ENCODE measurements at places on chromosomes 12 and 14.

GRCh38 chr14:69532561-69533340 lies 41.9 kb downstream of the CCDC177 start:
- no peak overlapping the region for H3K27ac ChIP-seq
- H3K27me3 ChIP-seq: no peaks in the 10 kb centered on the region
- no peak for DNase-seq

DNA sequence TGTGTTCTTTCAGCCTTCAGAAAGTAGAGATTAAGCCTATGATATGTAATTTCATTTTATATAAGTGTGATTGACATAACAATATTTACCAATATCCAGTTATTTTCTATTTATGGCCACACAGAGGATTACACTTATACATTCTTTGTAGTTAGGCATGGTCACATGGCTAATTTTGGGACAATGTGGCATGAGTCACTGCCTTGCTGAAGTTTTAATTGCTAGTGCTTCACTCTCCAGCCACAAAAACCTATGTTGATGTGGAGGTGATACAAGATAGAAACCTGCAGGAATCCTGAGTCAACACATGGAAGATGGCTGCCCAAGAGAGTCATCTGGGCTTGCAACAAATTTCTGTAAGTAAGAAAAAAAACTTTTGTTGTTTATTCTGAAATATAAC lies 17.0 kb downstream of the CLEC14A start:
- no peaks in the 10 kb centered on the region for H3K4me1 ChIP-seq
- no peak overlapping the region for H3K4me3 ChIP-seq
- no peaks in the 10 kb centered on the region for H3K36me3 ChIP-seq
- H3K27me3 ChIP-seq: no peaks in the 10 kb centered on the region
- no peak for DNase-seq

- H3K27me3 ChIP-seq: no peaks in the 10 kb centered on the region
- no peak for DNase-seq
- H3K27ac ChIP-seq: no peak overlapping the region
- H3K4me3 ChIP-seq: no peak overlapping the region
- H3K36me3 ChIP-seq: no peaks in the 10 kb centered on the region
These were observed 13.1 kb upstream of the CCDC85C start for GRCh38 chr14:99616832-99617800.

GRCh38 chr14:50068496-50068895 lies 47.9 kb downstream of the VCPKMT start:
- no peak overlapping the region for H3K4me3 ChIP-seq
- no peak overlapping the region for H3K27ac ChIP-seq
- H3K36me3 ChIP-seq: no peaks in the 10 kb centered on the region
- no peaks in the 10 kb centered on the region for H3K4me1 ChIP-seq
- DNase-seq: no peak

GRCh38 chr14:101184104-101184455 lies 280.6 kb upstream of the RTL1 start:
- no peak overlapping the region for H3K27ac ChIP-seq
- no peak for DNase-seq
- no peaks in the 10 kb centered on the region for H3K36me3 ChIP-seq
- H3K4me1 ChIP-seq: no peaks in the 10 kb centered on the region
- peaks cover 7% of the 10 kb centered on the region for H3K27me3 ChIP-seq
- H3K4me3 ChIP-seq: no peak overlapping the region

DNA sequence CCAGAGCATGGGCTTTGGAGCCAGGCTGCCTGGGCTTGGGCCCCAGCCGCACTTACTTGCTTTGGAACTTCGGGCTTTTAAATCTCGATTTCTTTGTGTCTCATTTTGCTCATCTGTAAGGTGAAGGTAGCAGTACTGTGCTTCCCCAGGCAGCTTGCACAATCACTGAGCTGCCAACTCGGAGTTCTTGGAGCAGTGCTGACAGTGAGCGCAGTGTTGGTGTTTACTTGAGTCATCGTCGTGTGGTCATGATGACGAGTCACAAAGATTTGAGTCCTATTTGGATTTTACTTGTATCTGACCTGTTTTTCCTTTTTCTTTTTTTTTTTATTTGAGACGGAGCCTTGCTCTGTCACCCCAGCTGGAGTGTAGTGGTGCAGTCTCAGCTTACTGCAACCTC lies 31.3 kb upstream of the ATF1 start:
- H3K36me3 ChIP-seq: peaks cover 74% of the 10 kb centered on the region
- no peaks in the 10 kb centered on the region for H3K27me3 ChIP-seq
- H3K4me3 ChIP-seq: no peak overlapping the region
- H3K4me1 ChIP-seq: no peaks in the 10 kb centered on the region

- H3K4me3 ChIP-seq: no peak overlapping the region
- no peaks in the 10 kb centered on the region for H3K27me3 ChIP-seq
- no peaks in the 10 kb centered on the region for H3K4me1 ChIP-seq
- H3K27ac ChIP-seq: no peak overlapping the region
- no peak for DNase-seq
- H3K36me3 ChIP-seq: no peaks in the 10 kb centered on the region
These were observed 8.9 kb downstream of the CLEC12A start for GRCh38 chr12:9980126-9980525.

GRCh38 chr12:109783135-109783964 lies 49.8 kb downstream of the TRPV4 start:
- H3K4me1 ChIP-seq: no peaks in the 10 kb centered on the region
- H3K36me3 ChIP-seq: no peaks in the 10 kb centered on the region
- no peak overlapping the region for H3K27ac ChIP-seq
- DNase-seq: no peak

DNA sequence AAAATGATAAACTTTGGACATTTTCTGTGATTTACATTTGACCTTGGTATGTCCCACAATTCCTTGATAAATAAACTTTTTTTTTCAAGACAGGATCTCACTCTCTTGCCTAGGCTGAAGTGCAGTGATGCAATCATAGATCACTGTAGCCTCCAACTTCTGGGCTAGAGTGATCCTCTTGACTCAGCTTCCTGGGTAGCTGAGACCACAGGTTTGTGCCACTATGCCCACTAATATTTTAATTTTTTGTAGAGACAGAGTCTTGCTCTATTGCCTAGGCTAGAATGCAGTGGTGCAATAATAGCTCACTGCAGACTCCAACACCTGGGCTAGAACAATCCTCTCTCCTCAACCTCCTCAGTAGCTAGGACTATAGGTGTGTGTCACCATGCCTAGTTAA lies 79.1 kb upstream of the PTGDR start:
- no peaks in the 10 kb centered on the region for H3K4me1 ChIP-seq
- no peak overlapping the region for H3K27ac ChIP-seq
- H3K4me3 ChIP-seq: no peak overlapping the region
- DNase-seq: no peak
- H3K36me3 ChIP-seq: no peaks in the 10 kb centered on the region
